ENCODE measurements at places on chromosomes 16 and 17.

DNA sequence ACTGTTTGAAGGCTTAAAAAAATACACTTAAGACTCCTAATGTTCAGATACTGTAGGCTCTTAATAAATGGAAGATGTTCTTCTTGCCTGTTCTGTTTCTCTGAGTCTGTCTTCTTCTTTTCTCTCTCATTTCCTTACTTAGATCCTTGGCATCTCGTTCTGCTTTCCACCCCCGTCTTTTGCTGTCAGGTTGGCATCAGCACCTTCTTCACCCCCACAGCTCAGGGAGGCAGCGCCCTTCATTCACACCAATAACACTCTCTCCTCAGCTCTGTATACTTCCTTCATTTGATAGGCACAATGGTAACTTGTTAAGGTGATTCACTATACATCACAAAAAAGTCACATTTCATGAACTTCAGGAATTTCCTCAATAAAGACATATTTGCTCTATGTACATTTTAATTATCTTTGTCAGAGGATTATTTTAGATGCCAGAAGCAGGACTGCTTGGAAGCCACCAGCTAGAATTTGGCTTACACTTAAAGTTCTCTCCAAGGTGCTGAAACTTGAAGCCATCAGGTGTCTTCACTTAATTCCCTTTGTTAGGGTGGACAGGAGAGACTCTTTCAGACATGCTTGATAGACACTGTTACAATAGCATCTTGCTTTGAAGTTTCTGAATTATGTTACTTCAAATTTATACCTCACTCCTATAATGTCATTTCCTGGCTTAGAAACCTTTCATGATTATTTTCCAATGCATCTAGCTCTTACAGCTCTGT, 670.1 kb upstream of the C16orf82 start:
- DNase-seq, result no peak

DNA sequence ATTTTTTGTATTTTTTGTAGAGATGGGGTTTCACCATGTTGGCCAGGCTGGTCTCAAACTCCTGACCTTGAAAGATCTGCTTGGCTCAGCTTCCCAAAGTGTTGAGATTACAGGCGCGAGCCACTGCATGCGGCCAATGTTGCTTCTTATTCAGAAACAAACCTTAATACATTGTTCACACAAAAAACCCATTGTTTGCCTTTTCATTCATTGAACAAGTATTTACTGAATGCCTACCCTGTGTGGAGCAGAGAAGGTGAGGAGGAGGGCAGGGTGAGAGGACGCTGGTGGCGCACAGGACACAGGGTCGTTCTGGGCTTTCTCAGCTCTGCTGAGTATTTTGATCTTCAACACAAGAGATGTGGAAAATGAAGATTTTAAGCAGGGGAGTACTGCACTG, 8.0 kb upstream of the KRT23 start:
- no peak for DNase-seq

DNA sequence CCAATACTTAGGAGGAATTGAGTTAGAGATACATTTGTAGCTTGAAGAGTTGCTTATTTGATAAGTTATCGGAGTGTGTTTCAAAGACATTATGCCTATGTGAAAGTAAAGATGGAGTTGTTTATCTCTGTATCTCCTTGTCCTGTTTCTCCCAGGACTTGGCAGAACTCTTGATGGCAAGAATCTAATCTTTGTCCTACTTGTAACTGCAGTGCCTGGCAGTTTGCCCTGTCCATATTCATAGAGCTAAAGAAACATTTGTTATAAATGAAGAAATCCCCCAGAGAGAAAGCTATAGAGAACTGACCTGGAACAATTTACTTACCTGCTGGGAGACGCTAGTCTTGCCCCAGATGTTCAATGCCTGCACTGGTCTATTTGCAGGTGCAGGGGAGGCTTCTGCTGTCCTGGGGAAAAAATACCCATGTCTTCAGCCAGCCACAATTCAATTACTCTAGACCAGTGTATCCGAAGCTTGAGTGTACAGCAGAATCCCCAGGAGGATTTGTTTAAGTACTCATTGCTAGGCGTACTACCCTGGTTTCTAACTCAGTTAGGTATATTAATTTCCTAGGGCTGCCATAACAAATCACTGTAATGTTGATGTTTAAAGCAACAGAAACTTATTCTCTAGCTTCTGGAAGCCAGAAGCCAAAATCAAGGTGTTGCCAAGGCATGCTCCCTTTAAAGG, 410.0 kb upstream of the HSBP1 start:
- no peak for DNase-seq

DNA sequence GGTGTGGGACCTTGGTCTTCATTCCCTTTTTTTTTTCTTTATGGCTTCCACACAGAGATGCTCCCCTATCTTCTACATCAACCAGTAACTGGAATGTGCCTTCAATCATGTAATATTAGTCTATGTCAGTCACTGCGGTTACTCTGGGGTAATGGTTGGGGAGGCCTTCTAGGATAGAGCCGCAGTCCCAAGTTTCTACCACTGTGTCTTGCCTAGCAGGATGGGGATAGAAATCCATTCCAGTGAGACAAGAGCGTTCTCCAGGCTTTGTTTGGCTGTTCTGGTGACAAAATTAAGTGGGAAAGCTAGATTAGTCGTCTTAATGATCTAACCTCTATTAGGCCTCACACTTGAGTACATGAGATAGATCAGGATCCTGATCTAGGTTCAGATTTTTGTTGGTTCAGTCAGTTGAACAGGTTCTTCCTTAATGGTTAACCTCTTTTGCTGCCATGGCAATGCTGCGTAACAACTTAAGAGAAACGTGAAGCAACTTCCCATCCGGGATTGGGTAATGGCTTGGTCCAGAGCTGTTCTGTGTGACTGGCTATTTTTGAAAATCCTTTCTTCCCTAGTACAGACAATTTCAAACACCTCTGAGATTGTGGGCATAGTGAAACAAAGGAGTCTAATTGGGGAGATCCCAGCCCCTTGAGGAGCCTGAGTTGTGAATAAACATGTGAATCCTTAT, 8.7 kb downstream of the MSL1 start:
- DNase-seq, result no peak

GRCh38 chr17:40958086-40958953, 8.4 kb downstream of the KRT39 start:
- no peak for DNase-seq

DNA sequence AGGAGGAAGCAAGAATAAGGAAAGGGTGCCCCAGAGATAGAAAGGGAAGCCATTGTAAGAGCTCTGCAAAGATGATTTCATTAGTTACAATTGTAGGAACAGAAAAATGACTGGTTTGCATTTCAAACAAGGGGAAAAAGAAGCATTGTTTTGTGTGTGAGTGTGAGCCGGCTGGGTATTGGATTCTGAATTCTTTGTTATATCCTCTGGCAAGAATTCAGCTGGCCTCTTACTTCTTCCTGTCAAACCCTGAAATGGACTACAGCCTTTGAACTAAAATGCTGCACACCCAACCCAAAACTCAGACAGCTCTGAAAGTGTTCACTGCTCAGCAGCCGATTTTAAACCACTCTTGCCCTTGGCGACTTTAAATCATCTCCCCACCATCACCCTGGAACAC, 461.3 kb downstream of the PMP22 start:
- DNase-seq, result no peak

- no peak for DNase-seq
These were observed 8.7 kb downstream of the OGFOD1 start for GRCh38 chr16:56460101-56460500.

DNA sequence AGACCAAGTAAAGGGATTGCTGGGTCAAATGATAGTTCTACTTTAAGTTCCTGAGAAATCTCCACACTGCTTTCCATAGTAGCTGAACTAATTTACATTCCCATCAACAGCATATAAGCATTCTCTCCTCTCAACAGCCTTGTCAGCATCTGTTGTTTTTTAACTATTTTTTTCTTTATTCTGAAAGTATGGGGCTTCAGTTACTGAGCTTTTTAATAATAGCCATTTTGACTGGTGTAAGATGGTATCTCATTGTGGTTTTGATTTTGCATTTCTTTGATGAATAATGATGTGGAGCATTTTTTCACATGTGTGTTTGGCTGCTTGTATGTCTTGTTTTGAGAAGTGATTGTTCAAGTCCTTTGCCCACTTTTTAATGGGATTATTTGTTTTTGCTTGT, 2.5 kb downstream of the KRTAP2-2 start:
- DNase-seq, result no peak
